ENCODE measurements at places on chromosomes 5 and 9.
A peak's percentile ranks its signal among the peaks of the same experiment; 100 is the strongest.

- DNase-seq: no peak
These were observed 353.4 kb upstream of the SLC30A5 start for GRCh38 chr5:68740226-68740910.

GRCh38 chr5:52864884-52865283, 77.2 kb downstream of the ITGA1 start:
- DNase-seq: no peak

GRCh38 chr9:120928483-120929228, 2.1 kb upstream of the TRAF1 start:
- DNase-seq: peak; percentile 95

DNA sequence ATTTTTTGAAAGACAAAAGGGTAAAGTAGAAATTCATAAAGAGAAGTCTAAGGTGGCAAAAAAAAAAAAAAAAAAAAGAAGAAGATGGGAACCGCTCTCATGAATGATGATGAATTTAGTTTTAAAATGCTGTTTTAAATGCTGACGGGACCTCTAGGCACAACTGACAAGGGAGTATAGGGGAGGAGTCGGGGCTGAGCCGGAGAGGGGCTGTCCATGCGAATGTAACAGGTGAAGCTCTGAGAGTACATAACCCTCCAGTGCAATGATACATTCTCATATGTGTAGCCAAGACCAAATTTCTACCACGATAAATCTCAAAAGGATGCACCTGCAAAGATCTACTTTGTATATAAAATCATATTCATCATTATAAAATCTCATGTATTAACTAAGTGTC, 71.7 kb downstream of the GLIS3 start:
- no peak for DNase-seq

DNA sequence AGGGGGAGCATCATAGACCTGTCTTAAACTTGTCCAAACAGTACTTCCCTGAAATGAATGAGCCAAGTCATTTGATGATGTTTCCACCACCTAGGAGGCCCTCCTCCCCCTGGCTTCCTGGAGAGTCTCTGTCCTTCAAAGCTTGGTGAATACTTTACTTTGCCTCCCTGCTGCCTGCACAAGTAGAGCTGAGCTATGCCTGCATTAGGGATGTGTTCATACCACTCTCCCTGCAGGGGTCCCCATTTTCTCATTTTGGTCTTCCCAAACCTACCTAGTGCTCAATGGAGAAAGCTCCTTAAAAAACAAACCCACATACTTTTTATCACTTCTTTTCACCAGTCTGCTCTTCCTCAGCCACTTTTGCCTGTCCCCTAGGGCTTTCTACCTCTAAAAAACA, 7.7 kb downstream of the CCNI2 start:
- DNase-seq: no peak

GRCh38 chr5:145920542-145921210, 15.7 kb upstream of the SH3RF2 start:
- DNase-seq: no peak

DNA sequence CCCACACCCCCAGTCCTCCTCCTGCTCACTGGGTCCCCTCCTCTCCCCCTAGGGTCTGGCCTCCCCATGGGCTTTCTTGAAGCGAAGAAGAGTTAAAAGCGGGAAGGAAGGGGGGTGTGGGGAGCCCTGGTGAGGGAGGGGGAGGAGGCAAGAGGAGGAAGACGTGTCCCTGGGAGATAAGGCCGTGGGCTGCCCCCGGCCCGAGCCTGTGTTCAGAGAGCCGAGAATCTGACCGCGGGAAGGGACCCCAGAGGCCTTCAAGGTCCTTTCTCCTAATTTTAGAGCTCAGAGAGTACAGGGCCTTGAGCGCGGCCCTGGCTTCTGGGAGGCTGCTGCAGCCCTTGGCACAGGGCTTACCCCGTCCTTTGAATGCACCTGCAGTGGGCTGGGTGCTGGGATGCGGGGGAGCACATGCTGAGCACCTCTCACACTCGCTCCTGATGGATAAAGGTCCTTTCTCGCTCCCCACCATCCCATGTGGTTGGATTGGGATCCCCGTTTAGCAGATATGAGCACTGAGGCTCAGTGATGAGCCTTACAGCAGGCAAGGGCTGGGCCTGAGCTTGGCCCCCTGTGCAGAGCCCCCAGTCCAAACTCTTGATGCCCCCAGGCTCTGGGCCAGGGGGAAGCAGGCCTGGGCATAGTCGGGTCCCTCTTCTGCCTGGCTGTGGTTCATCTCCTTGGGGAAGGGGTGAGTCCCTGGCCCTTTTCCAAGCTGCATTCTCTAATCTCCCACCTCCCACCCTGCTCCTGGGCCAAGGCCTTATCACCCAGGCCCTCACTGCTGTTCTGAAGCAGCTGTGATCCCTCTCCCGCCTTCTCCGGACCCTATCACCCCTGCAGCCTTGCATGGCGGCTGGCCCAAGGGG, 5.9 kb downstream of the GFI1B start:
- no peak for DNase-seq

DNA sequence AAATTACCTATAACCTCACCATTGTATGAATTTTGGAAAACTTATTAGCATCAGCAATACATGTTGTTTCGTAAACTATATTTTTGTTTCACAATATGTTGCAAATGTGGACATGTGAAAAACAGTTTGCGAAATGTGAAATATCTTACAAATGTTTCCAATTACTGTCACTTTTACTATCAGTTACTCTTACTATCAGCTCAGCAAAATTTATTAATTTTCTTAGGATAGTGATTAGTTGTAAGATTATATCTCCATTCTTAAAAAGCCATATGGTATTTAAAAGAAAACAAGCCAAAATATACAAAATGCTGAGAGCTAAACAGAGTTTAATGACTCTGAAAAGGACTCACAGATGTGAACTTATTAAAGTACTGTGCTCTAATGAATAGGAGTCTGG, 111.9 kb upstream of the LPAR1 start:
- DNase-seq: no peak

DNA sequence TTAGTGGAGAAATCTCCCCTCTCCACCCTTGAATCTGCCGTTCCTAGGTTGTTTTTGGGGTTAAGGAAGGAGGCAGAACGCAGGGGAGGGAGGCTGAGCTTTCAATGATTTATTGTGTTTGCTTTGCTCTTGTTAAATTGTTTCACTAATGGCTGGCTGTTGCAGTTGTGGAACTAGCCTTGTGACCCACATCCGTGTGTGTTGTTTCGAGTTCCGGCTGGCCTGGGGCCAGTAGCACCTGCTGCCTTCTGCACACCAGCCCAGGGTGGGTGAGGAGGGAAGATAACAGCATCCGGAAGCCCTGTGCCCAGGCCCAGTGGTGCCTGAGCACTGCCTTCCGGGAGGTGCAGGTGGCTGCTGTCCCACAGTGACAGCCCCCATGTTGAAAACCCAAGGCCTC, 3.6 kb downstream of the ERGIC1 start:
- peak; percentile 76 for DNase-seq

All from activated CD4-positive, alpha-beta T cell treated with anti-CD3 and anti-CD28 coated beads, Interleukin-2, amount 10 ng/mL, durations not matched to agents 24 days and 14 days (primary cell).